ENCODE measurements at places on chromosomes 12 and 14.

- DNase-seq: no peak
These were observed 60.8 kb upstream of the C14orf180 start for GRCh38 chr14:104518659-104519350.

DNA sequence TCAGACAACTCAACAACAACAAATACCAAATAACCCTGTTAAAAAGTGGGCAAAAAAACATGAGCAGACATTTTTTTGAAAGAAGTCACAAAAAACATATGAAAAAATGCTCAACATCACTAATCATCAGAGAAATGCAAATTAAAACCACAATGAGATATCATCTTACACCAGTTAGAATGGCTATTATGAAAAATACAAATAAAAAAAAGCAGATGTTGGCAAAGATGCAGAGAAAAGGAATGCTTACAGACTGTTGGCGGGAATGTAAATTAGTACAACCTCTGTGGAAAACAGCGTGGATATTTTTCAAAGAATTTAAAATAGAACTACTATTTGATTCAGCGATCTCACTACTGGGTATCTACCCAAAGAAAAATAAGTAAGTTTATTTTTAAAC lies 114.0 kb downstream of the SLC38A4 start:
- no peak for DNase-seq

DNA sequence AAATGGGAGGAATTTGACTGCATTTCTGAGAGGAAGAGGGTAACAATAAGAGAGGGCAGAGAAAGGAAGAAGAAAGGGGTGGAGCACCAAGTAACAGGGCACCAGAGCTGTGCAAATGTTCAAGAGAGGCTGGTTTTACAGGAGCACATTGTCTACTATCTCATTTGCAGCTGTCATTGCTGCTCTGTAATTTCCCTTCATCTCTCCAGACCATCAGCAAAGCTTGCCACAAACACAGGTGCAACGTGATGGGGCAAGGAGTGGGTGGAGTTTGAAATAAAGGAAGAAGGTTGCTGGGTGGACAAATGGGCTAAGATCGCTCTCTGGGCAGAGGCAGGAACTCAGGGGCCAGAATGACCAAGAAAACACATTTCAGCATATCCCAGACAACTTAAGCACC lies 47.9 kb upstream of the PLEKHG6 start:
- no peak for DNase-seq

- DNase-seq: no peak
These were observed 33.0 kb downstream of the METAP2 start for GRCh38 chr12:95506707-95507523.

DNA sequence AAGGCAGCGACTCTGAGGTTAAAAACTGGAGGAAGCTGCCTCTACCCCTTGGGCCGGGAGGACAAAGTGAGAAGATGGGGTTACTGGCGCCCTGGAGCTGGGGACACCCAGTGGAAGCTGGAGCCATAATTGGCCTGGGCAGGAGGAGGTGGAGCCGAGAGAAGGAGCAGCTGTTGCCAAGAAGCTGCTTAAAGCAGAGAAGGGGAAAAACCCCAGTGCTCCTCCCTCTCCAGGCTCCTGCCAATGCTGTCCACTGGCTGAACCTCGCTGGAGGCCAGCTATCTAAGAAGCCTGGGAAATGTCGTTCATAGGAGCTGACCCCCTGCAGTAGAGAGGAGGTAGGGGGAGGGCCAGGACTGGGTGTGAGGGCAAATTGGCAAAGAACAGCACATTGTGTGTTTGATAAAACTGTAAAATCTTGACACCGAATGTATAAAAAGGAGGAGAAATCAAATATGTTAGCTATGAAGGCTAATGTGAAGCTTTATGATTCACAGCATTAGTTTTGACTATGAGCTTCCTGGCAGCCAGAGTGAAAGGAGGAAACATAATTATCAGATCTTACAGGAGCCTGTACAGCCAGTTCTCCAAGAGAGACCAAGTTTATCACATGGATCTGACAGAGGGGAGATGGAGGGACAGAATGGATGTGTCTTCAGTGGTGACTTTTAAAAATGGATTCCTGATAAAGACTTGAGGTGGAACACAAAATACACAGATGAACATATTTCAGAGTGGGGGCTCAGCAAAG lies 9.5 kb downstream of the HHIPL1 start:
- DNase-seq: peak; percentile 66

GRCh38 chr14:103533999-103534575 lies 5.1 kb downstream of the TRMT61A start:
- DNase-seq: no peak

GRCh38 chr14:55074662-55075061 lies 23.2 kb downstream of the MAPK1IP1L start:
- no peak for DNase-seq

DNA sequence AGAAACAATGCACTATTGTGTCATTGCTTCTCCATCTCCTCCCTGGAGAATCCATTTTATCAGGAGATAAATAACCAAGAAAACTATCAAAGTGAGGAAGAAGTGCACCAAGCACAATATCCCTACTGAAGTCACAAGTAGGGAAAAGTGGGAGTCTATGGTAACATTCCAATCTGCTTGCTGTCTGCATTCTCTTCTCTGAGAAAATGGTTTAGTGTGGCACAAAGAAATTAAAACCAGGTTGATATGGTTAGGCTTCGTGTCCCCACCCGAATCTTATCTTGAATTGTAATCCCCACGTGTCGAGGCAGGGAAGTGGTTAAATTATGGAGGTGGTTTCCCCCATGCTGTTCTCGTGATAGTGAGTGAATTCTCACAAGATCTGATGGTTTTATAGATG lies 209.7 kb downstream of the PRKD1 start:
- DNase-seq: no peak

GRCh38 chr14:54572316-54572715 lies 5.4 kb downstream of the SAMD4A start:
- DNase-seq: no peak

GRCh38 chr12:24608637-24609285 lies 340.1 kb downstream of the BCAT1 start:
- no peak for DNase-seq

- DNase-seq: peak; percentile 74
These were observed 559 bp upstream of the CKAP4 start for GRCh38 chr12:106248312-106248845.

GRCh38 chr12:121064116-121064515 lies 25.1 kb upstream of the OASL start:
- no peak for DNase-seq

DNA sequence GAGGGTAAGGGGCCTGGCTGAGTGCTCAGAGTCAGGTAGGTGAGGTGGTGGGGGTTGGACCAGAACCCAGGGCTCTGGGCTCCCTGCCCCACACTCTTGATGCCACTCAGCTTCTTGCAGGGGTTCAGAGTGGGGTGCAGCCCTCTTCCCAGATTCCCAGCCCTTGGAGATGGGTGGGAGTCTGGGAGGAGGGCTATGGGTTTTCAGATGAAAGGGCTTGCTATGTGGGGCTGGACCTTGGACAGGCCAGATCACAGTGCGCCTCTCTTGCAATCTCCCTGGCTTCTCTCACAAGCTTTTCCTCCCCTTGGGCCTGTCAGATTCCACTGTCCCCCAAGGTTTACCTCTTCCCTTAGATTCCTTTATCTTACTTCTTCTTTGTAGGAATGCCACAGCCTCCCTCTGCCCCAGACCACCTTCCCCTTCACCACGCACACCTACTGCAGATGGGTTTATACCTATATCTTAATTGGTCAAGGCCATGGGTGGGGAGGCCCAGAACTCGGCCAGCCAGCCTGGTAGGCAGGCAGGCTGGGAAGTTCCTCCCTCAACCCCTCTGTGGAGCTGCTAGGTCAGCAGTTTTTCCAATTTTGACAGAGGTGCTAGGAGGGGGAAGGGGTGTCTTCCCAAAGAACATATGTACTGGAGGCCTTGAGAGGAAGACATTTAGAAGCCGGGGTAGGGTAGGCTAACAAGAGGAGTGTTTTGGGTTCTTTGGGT lies 1.4 kb downstream of the NYNRIN start:
- DNase-seq: no peak

GRCh38 chr12:123382684-123383083 lies 1.2 kb upstream of the KMT5A start:
- DNase-seq: no peak

GRCh38 chr12:71756054-71756690 lies 1.5 kb downstream of the RAB21 start:
- DNase-seq: peak; percentile 33

GRCh38 chr14:92400579-92401444 lies 77.8 kb downstream of the SLC24A4 start:
- DNase-seq: no peak

- peak; percentile 23 for DNase-seq
These were observed 916 bp upstream of the CHPT1 start for GRCh38 chr12:101696251-101697196.

DNA sequence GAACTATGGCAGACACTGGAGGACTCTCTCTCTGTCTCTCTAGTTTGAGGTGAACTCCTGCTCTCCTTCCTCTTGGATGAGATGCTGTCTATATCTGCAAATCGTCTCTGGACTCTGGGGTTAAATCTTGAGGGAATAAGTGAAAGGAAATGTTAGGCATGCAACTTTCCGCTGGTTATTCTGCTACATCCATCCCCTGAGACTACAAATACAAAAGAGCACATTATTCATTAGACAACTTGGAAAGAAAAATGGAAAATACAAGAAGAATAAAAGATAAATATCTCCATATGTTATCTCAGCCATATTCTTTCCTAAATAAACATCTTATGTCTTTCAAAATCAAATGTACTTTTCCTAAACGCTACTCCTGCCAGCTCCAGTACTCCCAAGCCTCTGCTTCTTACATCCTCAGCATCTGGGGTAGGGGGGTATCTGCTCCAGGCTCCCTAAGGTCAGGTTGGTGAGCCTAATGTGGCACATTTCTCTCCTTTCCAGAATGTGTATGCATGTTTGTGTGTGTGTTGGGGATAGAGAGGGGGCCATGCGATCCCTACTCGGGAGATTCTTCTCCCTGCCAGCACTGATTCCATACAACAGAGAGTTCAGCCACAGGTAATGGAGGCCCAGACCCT lies 102.9 kb upstream of the FSCB start:
- peak; percentile 68 for DNase-seq

GRCh38 chr12:106671840-106672239 lies 89.0 kb downstream of the RFX4 start:
- DNase-seq: no peak

DNA sequence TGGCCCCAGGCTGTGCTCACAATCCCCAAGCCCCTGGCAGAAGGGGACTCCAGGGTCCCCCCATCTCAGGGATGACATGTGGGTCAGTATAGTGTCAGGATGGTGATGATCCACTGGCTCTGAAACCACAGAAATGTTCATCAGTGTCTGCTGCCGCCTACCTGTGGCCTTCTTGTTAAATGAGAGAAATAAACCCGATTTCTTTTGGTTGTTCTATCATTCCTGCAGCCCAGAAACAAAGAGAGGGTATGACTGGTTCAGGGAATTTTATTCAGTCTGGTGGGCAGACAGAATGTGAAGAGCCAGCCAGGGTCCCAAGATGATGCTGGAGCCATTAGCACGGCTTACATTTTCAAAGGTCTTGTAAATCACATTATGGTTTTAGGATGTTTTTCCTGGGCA lies 86.6 kb downstream of the CRADD start:
- DNase-seq: no peak

DNA sequence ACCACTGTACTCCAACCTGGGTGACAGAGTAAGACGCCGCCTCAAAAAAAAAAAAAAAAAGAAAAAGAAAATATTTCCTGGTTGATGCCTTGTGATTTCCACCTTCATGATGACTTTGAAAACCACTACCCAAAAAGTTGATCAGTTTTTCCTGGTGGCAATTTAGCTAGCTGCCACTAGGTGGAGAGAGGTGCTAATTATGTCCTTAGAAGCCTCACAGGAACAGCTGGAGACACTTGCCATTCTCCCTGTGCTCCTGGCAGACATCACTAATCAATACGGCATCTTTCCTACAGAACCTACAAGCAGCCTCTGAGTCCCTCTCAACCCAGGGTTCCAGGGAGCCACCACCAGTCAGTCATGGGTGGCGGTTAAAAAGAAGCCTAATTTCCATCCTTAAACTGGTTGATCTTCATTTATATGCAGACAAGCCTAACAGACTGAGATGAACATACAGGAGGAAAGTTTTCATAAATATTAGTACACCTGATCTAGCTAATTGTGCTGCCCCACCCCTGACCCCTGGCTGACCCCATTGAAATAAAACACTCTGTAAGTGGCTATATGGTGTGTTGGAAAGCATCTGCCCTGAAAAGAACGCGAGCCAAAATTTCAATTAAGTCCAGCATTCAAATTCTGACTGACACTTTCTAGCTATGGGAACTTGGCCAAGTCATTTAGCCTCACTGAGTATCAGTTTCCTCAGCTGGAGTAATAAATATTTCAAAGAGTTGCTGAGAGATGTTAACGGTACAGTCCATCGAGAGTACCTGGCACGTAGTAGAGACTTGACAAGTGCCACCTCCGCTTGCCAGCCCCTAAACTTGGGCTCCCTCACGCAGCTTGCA lies 6.2 kb upstream of the OAS1 start:
- no peak for DNase-seq

DNA sequence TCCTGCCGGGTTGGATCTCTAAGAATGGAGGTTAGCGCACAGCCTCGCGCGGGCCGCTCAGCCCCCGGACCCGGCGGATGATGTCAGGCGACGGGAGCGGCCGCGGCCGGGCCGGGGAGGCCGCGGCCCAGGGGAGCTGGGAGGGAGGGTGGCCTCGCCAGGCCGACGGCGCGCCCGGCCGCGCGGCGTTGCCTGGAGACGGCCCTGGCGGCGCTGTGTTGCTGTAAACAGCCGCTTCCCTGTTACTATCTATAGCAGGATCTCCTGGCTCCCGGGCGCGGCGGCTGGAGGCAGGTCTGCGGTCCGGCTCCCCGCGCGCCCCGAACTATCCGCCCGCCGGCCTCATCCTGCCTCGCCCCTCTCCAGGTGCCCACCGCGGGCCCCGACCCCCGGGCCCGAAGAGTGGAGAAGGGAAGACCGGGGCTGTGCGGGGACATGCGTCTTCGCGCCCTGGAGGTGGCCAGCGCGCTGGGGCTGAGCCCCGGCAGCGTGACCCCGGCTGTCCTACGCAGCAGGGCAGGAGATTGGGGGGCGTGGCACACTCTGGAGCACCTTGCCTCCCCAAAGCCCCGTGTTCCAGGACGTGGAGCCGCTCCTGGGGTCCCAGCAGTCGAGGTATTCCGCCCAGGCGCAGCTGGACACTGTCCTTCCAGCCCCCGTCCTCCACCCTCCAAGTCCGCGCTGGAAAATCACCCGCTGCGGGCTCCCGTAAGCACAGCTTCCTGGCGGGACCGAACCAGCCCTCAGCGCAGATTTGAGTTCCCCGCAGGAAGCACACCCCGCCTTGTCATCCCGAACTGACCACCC lies 1.4 kb upstream of the FOS start:
- DNase-seq: peak; percentile 96

- no peak for DNase-seq
These were observed 938.0 kb upstream of the FLRT2 start for GRCh38 chr14:84591827-84592445.

DNA sequence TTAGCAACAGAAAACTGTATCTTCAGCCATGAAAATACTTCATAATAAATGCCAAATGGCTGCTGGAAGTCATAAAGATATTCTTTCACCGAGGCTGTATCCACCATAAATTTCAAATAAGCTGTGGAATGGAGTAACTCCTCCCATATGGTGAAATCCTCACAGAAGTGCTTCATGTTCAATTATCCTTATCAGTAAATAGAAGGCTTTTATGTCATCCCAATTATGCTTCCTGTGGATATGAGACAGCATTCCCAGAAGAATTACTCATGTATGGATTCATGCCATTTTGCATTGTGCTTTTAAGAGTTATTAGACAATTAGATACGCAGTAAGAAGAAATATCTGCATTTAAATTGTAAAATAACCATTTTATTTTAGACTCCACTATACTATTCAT lies 99.0 kb downstream of the RTN1 start:
- DNase-seq: no peak

- DNase-seq: no peak
These were observed 47.9 kb downstream of the CDK17 start for GRCh38 chr12:96352161-96352835.

GRCh38 chr14:89112720-89113119 lies 288.3 kb downstream of the TTC8 start:
- no peak for DNase-seq
